ENCODE measurements at places on chromosomes 3 and 15.

DNA sequence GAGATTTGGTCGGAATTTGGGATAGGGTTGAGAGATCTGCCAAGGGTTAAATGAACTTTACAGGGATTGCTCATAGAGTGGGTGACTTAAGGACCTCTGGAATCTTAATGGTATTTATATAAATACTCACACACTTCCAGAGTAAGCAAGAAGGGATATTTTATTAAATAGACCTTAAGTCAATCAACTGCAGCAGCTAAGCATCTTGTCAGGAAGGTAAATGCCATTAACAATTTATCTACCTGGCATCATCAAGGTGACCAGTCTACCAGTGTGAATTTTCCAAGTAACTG is 123.9 kb downstream of the FEZF2 start:
- no peak for DNase-seq

GRCh38 chr3:108103886-108104797 is 13.3 kb upstream of the CD47 start:
- no peak for DNase-seq

GRCh38 chr3:24686808-24687207 is 192.2 kb upstream of the THRB start:
- DNase-seq, result no peak

GRCh38 chr3:136427236-136427635 is 177.1 kb downstream of the PCCB start:
- no peak for DNase-seq

- DNase-seq, result no peak
Measured at GRCh38 chr3:165797551-165797950, 39.7 kb downstream of the BCHE start.

- no peak for DNase-seq
Measured at GRCh38 chr3:411226-411625, 214.7 kb downstream of the CHL1 start.

DNA sequence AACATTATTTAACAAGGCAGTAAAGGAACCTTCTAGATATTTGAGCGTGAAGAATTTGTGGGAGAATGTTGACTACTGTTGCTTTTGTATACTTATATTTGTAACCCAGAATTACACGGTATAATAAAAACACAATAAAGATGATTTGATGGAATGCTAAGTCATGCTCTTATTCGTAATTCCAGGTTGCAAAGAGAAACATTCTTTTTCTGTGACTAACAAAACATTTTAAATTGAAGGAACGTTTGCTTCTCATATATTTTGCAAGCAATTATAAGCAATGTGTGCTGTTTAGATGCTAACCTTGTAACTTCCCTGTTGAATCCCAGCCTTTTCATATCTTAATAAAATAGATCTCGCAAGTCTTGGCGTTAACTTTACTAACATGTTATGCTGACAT is 124.4 kb upstream of the CGNL1 start:
- no peak for DNase-seq

GRCh38 chr3:23553353-23553752 is 252.4 kb upstream of the UBE2E1 start:
- DNase-seq, result no peak

DNA sequence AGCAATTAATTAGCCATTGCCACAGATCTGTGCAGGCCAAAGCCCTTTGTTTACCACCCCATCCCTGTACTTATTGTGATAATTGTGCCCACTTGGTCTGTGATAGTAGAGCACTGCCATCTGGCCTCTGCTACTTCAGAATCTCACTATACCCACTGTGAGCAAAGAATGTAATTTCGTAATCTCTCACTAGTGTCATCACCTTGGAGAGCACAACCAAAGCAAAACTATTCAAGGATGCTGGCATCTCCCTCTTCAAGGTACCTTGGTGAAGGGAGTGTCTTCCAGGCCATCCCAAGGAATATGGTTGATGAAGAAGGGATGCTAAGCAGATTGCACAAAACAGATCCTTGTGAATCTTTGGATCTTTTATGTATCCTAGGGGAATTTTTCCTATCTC is 34.7 kb upstream of the NOX5 start:
- no peak for DNase-seq

- no peak for DNase-seq
Measured at GRCh38 chr3:10822708-10823515, 6.9 kb downstream of the SLC6A11 start.

DNA sequence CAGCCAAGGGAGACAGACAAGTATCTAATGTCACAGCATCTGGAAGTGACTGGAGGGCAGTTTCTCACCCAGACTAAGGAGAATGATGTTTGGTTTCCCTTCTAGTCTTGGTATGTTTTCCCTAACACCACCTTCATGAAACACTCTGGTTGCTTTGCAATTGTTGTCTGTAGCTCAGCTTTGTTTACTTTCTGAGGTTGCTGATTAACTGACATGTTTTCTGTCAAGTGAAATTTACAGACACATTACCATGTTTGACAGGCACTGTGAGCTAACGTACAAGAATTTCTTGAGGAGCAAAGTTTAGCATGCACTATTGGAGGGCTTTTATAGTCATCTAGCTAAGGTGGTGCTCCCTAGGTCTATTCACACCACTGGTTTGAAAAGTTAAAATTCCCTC is 131.6 kb upstream of the NECTIN3 start:
- no peak for DNase-seq

DNA sequence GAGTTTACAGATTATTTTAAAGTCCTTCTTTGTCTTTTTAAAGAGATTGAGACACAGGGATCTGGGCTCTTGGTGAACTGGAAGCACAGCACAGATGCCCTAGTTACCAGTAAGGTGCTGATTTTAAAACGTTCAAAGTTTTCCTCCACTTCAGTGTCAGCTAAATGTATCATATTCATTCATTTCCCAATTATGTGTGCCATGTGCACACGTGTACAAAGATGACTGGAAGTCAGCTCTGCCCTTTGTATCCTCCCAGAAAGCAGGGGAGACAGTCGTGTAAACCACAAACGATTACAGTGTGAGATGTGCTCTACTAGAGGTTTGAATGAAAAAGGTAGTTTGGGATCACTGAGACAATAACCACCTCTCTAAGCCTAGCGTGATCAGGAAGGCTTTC is 730 bp downstream of the ZKSCAN7 start:
- DNase-seq, result no peak

All from stimulated activated CD8-positive, alpha-beta memory T cell treated with anti-CD3 and anti-CD28 coated beads, Interleukin-15, amount 100 ng/mL, for 1 hour (primary cell).